ENCODE measurements at places on chromosomes 3 and 15.

DNA sequence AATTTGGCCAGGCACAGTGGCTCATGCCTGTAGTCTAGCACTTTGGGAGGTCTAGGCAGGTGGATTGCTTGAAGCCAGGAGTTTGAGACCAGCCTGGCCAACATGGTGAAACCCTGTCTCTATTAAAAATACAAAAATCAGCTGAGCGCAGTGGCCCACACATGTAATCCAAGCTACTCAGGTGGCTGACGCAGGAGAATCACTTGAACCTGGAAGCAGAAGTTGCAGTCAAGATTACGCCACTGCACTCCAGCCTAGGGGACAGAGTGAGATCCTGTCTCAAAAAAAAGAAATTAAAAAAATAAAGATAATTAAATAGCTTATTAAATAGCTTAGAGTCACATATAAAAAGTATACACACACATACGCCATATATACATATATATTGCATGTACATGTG is 3.7 kb upstream of the TIPARP start:
- no peak for DNase-seq

DNA sequence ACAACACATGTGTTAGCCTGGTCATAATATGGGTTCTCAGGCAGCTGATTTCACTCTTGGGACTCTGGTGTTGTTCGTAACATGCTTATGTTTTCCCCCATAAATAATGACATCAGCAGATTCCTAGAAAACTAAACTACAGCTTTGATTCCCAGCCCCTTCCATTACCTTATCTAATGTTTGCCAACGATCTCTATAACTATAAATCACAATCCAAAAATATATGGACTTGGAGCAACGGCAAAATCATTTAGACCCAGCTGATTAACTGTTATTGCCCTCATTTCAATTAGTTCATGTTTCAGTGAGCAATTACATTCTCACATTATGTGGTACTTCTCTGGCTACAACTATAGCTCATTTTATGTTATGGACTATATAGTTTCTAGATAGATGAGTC is 531.3 kb downstream of the MAGI1 start:
- DNase-seq = no peak

GRCh38 chr3:57158813-57159738 is 6.1 kb downstream of the IL17RD start:
- DNase-seq = no peak

- no peak for DNase-seq
These were observed 48.6 kb upstream of the DUSP7 start for GRCh38 chr3:52104684-52105640.

DNA sequence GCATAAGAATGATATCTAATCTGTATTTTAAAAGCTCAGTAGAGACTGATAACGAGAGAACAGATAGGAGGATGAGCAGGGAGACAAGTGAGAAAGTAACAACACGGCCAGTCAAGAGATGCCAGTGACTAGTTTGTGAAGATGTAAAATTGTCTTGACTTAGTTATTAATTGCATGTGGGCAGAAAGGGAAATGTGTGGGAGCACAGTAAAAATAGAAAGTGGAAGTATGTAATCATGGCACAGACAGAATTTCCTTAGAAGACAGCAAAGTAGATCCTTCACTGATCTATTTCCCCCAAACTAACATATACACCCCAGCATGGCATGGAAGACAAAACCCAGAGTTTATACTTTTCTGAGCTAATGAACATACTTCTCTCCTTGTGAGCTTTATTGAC is 344.5 kb downstream of the FGF12 start:
- DNase-seq = no peak

GRCh38 chr3:194103983-194104751 is 31.8 kb upstream of the HES1 start:
- DNase-seq = no peak

Measured in NCI-H460 (cell line).